ENCODE measurements at places on chromosomes 5 and 9.

- DNase-seq, result peak; percentile 1
Measured at GRCh38 chr9:103713631-103714030, 380.5 kb upstream of the SMC2 start.

- DNase-seq, result no peak
Measured at GRCh38 chr9:127203681-127204327, 60.8 kb upstream of the GARNL3 start.

DNA sequence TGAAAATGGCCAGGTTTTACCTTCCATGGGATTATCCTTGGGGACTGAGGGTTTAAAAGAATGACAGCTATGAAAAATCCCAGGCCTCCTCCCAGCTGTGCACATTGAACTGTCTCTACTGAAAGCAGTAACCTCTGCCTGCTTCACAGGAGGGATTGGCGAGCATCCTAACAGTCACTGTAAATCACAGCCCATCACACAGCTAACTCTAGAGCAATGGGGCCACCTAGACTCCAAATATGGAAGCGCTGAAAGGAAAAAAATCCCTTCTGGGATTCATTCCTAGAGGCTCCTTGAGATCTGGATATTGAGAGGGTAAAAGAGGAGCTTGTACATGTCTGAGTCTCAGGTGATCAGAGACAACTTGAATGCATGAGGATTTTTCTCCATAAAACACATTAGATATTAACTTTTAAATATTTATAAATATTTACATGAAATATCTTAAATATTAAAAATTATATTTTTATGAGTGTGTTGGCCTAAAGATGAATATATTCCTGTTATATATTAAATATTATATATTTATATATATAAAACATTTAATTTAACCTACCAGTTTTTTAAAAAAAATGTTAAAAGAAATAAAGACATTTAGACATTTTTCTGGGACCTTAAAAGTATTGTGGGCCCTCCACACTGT, 133.8 kb upstream of the SLC24A2 start:
- peak; percentile 51 for DNase-seq

DNA sequence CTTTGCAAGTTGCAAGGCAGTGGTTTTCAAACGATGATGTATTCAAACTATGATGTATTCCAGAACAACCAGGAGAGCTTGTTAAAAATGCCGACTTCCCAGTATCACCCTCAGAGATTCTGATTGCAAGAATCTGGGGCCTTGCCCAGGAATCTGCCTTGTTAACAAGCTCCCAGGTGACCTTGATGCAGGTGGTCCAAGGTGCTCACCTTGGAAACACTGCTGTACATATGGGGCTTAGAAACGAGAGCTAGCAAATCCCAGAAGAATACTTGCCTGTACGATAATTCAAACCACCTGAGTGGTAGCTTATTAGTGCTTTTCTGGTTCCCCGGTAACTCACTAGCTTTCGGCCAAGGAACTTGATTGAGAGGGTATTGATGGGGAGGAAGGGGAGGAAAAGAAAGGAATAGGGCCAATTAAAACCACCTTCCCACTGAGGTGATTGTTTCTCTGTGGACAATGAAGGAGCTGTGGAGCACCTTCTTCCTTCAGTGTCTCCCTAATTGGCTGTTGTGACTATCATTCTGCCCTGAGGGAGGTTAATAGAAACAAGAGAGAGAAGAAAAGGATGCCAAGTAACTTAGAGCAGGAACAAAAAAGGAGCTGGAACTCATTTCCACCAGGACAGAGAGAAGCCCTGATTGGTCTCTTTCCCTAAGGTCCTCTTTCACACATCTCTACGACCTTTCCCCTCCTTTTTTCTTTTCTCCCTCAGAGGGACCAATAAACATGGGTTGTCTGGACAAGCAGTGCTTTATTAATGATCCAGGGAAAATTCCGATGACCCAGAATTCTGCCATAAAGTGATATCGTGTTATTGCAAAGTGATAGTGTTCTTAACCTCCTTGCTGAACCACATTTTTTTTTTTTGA, 218.8 kb downstream of the TMEM167A start:
- DNase-seq, result no peak

DNA sequence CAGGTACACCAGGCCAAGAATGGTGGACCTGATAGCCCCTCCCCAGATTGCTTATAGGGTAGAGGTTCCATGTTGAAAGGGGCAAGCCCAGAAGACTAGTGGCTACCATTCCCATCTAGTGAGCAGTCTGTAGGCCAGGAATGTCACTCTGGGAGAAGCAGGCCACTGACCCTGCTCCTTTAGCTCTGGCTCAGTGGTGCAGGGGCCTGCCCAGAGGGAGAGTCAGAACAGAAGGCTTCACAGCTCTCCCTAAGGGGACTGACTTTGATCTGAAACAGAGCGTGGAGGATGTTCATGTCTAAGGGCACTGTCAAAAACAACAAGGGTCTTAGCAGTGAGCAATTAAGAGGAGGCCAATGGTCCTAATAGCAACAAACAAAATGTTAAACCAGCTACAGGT, 81.7 kb downstream of the ZNF354C start:
- DNase-seq, result no peak

- no peak for DNase-seq
Measured at GRCh38 chr9:68678430-68678829, 26.6 kb upstream of the PIP5K1B start.

GRCh38 chr5:83375049-83375745, 96.3 kb upstream of the VCAN start:
- no peak for DNase-seq

GRCh38 chr9:136939996-136940525, 4.5 kb downstream of the FBXW5 start:
- DNase-seq, result no peak

DNA sequence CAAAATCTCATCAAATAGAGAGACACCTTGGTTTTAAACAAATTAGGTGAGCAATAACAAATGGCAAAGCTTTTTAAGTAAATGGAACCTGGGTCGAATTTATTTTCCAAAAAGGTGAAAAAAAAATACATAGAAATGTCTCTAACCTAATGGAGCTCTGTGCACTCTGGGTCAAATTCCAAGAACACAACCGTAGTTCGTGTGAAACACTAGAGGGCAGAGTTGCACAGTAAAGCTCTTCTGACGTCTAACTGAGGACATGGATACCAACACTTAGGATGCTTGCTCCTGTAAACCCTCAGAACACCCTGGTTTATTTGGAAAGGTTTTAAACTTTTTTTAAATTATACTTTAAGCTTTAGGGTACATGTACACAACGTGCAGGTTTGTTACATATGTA, 18.9 kb downstream of the MARCHF11 start:
- DNase-seq, result peak; percentile 73

DNA sequence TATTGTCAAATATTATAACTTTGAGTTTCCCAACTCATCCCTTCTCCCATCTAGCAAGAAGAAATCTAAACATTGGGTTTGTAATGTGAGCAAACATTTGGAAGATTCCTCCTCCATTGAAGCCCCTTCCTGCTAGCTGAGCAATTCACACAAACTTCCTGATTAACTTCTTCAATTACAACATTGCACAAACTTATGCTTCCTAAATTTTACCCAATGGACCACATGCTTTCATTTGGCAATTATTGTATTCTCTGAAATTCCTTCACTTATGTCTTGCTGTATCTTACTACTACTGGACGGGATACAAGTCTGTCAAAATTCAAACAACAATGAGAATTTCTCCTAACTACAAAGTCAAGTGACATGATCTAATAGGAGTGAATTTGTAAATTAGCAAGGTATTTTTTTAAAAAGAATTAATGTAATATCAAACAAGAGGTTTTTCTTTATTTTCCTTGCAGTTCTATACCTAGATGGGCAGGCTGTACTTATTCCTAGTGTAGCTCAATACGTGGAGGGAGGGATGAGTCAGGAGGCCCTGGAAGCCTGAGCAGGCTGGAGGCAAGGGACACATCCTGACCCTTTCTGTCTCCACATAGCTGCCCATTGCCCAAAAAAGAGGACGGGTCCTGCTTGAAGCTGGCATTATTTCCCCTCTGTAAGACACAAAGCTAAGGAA, 11.8 kb upstream of the IFNW1 start:
- DNase-seq, result peak; percentile 44

GRCh38 chr5:78504704-78505677, 143.6 kb downstream of the LHFPL2 start:
- peak; percentile 97 for DNase-seq

GRCh38 chr5:66974256-66974655, 222.3 kb downstream of the CD180 start:
- DNase-seq, result no peak

- no peak for DNase-seq
Measured at GRCh38 chr9:89598926-89599325, 5.9 kb upstream of the GADD45G start.

DNA sequence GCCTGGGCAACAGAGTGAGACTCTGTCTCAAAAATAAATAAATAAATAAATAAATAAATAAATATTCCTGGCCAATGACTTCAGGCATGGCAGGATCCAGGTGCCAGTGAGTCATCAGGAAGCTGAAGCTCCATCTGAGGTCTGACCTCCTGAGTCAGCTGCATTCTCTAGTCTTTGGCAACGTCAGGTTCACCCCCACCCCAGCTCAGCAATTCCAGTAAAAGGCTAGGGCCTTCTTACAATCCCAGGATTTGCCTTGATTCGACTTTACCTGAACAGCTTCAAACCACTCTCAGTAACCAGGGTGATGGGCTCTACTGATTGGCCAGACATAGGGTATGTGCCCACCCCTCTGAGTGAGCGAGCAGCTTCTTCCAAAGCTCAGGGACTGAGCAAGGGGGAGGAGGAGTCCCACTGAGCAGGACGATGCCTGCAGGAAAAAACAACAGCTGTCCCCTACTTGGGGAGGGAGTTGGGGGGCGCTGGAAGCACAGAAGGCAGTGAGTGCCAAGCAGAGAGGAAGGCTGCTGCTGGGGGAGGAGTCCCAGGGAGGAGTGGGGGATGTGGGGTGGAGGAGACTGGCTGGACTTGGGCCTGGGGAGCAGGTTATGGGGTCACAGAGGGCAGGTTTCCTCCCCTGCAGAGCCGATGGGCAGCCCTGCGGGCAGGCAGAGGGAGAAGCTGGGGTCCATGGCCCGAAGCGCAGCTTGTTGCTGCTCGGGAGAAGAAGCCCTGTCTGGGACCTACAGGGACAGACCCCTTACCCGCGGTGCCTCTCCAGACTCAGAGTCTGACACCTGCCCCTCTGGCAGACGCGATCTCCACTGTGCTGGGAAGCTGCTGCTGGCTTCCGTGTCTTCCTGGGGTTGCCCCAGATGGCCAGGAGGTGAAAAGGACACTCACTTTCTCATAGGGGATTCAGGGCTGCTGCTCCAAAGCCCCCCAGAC, 25.9 kb upstream of the UNC5A start:
- peak; percentile 94 for DNase-seq

GRCh38 chr9:1979741-1980367, 35.3 kb upstream of the SMARCA2 start:
- peak; percentile 80 for DNase-seq

DNA sequence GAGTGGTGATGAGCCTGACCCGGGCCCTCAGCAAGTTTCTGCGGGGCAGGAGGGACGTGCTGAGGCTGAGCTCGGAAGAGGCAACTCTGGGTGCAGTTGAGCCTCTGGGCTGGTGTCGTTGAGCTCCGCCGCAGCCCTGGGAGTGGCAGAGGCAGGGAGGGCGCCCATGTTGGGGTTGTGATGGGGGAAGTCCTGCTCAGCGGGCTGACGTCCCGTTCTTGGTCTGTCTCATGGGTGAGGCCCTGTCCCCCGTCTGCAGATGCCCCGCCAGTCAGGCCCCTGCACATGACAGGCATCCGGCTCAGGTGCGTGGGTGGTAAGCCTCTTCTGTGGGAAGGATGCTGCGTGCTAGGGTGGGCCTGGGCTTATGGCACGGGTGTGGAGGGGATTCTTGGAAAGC, 64.3 kb downstream of the RXRA start:
- DNase-seq, result no peak

GRCh38 chr5:141529002-141529401, 40.1 kb downstream of the PCDHGC5 start:
- DNase-seq, result peak; percentile 40

GRCh38 chr5:139690064-139690802, 42.1 kb downstream of the CXXC5 start:
- DNase-seq, result no peak

DNA sequence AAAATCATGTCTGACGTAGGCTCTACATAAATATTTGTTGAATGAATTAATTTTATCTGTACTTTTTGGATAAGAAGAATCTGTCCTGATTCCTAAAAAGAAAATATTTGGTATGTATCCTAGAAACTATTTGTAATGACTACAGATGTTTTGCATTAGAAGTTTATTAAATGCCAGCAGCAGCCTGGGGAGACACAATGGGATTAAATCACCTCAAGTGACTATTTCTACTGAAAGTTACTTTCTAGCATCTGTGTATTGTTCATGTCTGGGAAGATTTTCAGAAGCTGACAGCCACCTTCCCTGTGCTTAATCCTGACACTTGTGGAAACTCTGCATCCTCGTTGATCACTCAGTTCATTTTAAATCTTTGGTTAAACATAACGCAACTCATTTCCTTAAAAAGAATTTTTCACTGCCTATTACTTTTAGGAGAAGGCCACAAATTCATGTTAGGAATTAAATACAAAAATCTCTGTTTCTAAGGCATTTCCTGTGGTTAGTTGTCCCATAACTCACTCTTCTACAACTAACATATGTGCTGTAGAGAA, 209.3 kb upstream of the PPP1R2B start:
- no peak for DNase-seq

DNA sequence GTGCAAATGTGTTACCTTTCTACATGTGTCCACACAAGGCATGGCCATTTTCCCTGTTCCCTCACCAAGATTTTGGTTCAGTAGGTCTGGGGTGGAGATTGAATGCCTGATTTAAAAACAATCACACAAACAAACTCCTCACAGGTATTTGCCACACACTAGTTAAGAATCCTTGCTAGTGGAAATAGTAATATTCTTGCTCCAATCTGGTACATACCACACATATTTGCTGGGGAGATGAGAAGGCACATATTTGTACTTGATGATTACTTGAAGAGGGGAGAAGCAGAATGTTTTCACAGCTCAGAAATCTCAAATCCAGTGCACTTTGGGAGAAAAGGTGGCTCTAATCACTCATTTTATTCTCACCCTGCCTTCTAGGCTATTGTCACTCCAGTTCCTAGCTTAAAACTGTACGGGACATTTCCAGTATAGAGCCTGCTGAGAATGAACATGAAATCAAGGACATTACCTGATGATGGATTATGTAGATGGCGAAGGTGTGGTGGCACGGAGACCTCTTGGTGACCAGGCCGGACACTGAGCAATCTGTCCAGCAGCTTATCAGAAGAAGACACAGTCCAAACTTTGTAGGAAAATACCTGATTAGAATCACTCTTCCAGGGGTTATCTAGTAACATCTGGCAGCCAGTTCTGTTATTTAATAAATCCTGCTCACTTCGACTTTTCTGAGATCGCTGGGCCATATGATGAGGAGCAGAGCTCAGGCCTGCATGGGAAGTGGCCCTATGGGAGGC, 116.1 kb upstream of the IL6ST start:
- DNase-seq, result no peak

GRCh38 chr9:91120200-91120599, 241.5 kb downstream of the AUH start:
- no peak for DNase-seq

- no peak for DNase-seq
Measured at GRCh38 chr5:65359981-65360380, 121.7 kb downstream of the ADAMTS6 start.

DNA sequence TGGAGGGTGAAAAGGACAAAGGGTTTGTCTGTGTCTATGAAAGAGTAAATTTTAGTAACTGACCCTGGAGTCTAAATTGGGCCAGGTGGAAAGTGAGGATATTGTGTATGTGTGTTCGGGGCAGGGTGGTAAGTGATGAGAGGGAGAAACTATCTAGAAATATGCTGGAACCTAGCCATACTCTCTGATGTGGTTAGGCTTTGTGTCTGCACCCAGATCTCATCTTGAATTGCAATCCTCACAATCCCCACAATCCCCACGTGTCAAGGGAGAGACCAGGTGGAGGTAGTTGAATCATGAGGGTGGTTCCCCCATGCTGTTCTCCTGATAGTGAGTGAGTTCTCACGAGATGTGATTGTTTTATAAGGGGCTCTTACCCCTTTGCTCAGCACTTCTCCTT, 60.6 kb downstream of the COMMD10 start:
- DNase-seq, result no peak
